HT-29 (cell line): ENCODE measurements at places on chromosomes 13 and 19. TPM values are rescaled to one million over a fixed set of nuclear protein-coding genes. Genes with fewer than 3 reads are reported as not detected.

- DNase-seq = peak; percentile 98
These were observed 6.3 kb downstream of the PGLYRP1 start for GRCh38 chr19:46016426-46017094.

Gene PRR36
- 0.31 and 1.6 TPM in 2 replicates for total RNA-seq

DNA sequence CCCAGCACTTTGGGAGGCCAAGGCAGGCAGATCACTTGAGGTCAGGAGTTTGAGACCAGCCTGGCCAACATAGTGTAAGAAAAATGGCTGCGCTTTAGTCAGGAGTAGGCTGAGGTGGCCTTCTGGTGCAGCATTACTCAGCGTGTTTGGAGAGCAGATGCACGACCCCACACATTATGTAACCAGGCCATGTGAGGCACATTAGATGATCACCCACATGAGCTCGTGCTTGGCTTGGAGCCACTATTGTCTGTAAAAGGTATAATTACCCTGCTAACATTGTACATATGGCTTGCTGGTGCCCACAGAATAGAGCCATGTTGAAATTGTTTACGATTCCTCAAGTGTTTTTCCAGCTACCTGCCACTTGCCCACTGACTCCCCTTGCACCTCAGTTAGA is 24.0 kb upstream of the SCEL start:
- DNase-seq = no peak

Gene CYP4F11
- 0.29 and 0.58 TPM in 2 replicates for total RNA-seq

Gene ZNF682
- not detected in 2 replicates for total RNA-seq

Gene SDHAF1
- total RNA-seq = 70.6 and 70.7 TPM in 2 replicates

Gene ZNF490
- total RNA-seq = 1.6 and 2.0 TPM in 2 replicates

DNA sequence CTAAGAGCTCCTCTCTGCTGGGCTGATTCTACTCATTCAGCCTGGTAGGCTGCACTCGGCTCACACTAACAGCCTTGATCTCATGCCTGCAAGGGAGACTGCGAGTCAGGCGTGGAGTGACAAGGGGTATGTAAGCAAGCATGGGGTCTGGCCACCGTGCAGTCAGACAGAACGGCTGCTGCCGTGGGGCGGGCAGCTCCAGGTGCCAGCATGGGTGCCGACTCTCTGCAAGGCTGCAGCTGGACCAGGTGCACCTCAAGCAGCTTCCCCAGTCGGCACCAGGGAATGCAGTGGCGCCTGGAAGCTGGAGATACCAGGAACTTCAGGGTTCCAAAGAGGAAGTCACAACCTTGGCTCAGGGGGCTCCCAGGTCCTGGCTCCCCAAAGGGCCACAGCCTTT is 892.3 kb downstream of the OLFM4 start:
- no peak for DNase-seq

GRCh38 chr13:75986818-75987217 is 350.7 kb downstream of the LMO7 start:
- DNase-seq = no peak

GRCh38 chr19:10642473-10643171 is 11.5 kb upstream of the ILF3 start:
- DNase-seq = no peak

- peak; percentile 88 for DNase-seq
These were observed 5.9 kb upstream of the GDF15 start for GRCh38 chr19:18379803-18380747.

DNA sequence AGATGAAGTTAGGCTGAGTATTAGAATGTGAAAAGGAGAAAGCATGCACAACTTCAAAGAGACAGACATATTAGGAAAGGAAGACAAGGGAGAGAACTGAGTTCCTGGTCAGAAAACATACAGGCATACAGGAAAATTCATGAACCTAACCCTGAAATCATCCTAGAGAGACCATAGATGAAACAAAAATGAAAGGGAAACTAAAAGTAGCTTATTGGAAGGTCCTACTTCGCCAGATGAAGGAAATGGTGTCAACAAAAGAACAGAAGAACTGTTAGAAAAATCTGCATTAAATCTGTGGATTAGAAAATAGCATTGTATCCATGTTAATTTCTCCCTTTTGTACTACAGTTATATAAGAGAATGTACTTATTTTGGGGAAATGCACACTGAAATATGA is 169.0 kb upstream of the UFM1 start:
- DNase-seq = no peak

Gene CRB3
- 91.6 and 101 TPM in 2 replicates for total RNA-seq

DNA sequence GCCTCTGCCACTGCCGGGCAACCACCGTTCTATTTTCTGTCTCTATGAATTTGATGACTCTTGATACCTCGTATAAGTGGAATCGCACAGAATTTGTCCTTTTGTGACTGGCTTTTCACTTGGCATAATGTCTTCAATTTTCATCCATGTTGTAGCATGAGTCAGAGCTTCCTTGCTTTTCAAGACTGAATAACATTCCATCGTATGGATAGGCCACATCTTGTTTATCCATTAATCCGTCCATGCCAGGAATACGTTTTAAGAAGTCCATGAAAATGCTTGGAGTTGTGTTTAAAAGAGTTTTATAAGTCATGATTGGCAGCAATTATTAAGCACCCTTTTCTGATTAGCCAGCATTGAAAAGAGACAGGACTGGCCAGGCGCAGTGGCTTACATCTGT is 53.6 kb upstream of the CLDN10 start:
- no peak for DNase-seq

DNA sequence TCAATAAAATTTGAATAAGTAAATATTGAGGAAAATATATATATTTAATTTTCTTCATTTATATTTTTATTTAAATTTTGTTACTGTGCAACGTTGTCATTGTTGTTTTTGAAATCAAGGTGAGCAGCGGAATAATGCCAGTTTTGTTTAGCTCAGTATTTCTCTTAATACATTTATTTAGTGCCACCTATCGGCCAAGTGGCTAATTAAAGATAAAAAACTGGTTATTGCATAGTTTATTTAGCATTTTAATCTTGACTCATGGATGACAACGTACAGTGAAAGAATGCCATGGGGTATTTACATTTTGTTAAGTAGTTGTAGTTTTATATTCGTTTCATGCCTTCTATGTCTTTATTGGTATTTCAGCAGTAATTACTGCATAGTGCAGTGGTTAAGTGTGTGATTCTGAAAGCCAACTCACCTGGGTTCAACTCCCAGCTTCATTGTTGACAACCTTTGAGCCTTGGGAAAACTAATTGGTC is 265.9 kb downstream of the MYO16 start:
- DNase-seq = peak; percentile 92

DNA sequence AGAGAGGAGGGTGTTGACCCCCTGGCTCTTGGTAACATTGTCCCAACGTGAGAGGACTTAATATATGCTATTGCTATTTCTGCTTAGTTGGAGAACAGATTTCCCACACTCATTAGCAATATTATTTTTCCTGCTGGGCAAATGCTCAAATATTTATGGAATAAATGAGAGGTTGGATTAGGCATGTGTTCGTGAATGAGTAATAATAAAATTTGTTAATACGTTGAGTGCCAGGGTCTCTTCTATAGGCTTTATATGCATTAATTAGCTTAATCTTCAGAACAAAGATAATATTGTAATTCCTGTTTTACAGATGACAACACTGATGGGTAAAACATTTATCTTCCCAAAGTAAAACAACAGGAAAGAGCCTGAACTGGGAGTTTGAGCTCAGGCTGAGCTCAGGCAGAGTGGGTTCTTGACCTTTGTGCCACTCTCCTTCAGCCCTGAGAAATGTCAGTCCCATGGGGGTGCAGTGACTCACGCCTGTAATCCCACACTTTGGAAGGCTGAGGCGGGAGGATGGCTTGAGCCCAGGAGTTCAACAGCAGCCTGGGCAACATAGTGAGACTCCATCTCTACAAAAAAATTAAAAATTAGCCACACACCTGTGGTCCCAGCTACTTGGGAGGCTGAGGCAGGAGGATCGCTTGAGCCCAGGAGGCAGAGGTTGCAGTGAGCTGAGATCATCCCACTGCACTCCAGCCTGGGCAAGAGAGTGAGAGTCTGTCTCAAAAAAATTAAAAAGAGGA is 1.2 kb downstream of the ZNF233 start:
- no peak for DNase-seq

- peak; percentile 95 for DNase-seq
These were observed 33.4 kb upstream of the FRY start for GRCh38 chr13:31998131-31998530.

Gene WTIP
- 2.1 and 3.9 TPM in 2 replicates for total RNA-seq

- DNase-seq = no peak
These were observed 24.5 kb upstream of the GPC6 start for GRCh38 chr13:93201992-93202558.

GRCh38 chr13:100721885-100722512 is 47.4 kb upstream of the TMTC4 start:
- DNase-seq = peak; percentile 77

Gene ATP4A
- 0.13 TPM in 1 of 2 replicates, not detected in the other for total RNA-seq

Gene ZNF486
- 0.15 TPM in 1 of 2 replicates, not detected in the other for total RNA-seq

DNA sequence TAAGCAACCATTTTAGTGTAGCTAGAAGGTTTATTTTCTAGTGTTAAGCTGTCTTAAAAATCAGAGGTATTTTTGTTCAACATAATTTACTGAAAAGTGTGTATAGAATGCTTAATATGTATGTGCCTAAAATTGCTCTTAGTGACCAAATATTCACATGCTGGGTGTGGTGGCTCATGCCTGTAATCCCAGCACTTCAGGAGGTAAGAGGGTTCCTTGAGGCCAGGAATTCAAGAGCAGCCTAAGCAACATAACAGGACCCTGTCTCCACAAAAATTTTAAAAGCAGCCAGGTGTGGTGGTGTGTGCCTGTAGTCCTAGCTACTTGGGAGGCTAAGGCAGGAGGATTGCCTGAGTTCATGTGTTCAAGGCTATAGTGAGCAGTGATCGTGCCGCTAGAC is 120.9 kb upstream of the FRY start:
- no peak for DNase-seq

DNA sequence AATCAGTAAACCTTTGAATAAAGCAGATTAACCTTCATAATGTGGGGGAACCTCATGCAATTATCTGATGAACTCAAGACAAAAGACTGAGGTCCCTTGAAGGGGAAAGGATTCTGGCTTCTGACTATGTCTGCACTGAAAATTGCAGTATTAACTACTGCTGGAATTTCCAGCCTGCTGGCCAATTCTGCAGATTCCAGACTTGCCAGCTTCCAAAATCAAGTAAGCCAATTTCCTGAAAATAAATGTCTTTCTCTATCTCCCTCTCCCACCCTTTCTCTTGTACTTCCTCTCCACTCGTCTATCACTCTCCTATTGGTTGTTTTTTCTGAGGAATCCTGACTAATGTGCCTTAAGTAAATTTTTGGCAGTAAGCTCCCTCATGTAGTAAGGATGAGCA is 1479.9 kb upstream of the PRR20A start:
- DNase-seq = no peak

- DNase-seq = no peak
These were observed 3.8 kb upstream of the CDC37 start for GRCh38 chr19:10407096-10407495.

- DNase-seq = no peak
These were observed 3.9 kb upstream of the NCR1 start for GRCh38 chr19:54902061-54902460.

Gene SIGLEC8
- total RNA-seq = not detected in 2 replicates

DNA sequence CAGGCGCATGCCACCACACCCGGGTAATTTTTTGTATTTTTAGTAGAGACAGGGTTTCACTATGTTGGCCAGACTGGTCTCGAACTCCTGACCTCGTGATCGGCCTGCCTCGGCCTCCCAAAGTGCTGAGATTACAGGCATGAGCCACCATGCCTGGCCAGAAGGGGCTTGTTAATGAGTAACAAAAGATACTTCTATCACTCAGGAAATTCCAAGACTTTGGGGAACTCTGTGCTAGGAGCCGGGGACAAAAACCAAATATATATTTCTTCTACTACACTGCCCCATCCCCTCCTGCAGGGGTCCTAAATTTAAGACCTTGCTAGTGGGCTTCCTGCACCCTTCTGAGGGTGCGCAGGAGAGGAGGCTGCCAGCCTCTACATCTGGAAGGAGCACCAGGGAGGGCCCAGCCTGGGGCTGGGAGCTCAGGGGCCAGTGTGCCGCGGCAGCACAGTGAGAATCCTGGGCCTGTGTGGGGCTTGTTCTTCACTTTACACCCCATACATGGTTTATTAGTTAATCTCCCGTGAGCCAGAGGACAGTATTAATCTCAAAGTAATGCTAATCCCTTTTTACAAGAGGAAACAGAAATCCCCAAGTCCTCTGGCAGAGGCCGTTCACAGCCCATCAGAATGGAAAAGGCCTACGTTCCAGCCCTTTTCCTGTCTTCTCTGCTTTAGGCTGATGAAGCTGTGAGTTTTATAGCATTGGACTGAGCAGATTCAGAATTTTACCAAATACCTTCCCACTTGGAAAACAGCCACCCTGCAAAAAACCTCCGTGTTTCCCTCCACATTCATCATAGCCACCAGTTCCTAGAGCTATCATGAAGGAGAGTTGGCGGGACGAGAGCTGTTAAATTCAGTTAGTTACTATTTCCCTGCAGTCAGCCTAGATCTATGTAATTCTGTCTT is 44.4 kb upstream of the NPAS1 start:
- DNase-seq = no peak

Gene HCN2
- 0.10 TPM in 1 of 2 replicates, not detected in the other for total RNA-seq

DNA sequence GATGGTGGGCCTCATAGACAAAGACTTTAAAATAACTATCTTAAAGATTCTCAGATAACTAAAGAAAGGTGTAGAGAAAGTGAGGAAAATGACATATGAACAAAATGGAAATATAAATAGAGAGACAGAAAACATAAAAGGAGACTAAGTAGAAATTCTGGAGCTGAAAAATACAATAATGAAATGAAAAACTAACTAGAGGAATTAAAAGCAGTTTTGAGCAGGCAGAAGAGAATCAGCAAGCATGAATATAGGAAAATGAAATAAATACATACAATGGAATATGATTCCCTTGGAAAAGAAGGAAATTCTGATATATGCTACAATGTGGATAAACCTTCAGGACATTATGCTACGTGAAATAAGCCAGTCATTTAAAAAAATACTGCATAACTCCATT is 3.9 kb downstream of the EEF1AKMT1 start:
- DNase-seq = no peak

DNA sequence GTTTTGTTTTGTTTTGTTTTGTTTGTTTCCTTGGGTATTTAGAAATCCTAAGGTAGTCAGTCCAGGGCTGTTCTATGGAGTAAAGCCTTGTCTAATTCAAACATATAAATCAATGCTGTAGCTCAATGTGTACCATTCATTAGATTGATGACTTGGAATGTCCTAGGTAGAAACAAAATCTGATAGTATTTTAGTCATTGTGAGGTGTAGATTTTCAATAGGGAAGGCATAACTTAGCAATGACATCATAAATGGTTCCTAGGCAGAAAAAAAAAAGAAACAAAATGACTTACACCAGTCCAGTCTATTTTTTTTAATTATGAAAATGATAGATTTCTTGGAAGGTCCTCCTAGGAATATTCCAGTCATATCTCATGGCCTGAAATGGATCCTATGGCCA is 189.9 kb downstream of the SPRY2 start:
- no peak for DNase-seq

- DNase-seq = peak; percentile 51
These were observed 52.0 kb downstream of the SLC7A1 start for GRCh38 chr13:29543230-29544215.

GRCh38 chr19:42122691-42123607 is 9.3 kb downstream of the POU2F2 start:
- no peak for DNase-seq

DNA sequence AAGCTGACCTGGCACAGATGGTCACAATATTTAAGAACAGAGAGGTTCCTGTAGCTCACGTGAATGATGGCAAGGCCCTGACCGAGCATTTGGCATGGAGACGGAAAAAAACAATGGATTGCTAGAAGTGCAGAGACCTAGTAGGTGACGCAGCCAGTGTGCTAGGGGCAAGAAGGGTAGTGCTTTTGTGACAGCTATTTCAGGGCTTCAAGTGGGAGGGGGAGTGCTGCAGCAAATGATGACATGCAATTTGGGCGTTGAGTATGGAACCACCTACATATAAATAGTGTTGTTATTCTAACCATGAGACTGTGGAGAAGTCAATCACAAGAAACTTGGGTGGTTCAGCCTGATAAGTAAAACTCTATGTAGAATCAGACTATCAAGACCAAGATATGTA is 65.7 kb upstream of the IL17D start:
- no peak for DNase-seq
